ENCODE measurements at places on chromosomes 13 and 19.

- DNase-seq = no peak
These were observed 139.2 kb downstream of the RXFP2 start for GRCh38 chr13:31878495-31878894.

DNA sequence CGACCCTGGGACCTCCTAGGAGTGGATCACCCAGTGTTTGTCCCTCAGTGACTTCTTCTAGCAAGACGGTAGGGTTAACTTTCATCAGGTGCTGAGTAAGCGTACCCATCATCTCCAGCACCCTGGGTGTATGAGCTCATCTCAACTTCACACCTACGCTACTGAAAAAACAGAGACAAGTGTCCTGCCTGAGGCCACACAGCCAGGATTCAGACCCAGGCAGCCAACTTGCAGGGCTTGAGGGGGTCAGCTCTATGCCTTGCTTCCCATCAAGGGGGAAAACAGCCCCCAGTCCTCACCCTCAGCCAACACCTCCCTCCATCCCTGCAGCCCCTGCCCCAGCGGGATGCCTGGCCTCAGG lies 4.6 kb downstream of the TLE2 start:
- DNase-seq = no peak

DNA sequence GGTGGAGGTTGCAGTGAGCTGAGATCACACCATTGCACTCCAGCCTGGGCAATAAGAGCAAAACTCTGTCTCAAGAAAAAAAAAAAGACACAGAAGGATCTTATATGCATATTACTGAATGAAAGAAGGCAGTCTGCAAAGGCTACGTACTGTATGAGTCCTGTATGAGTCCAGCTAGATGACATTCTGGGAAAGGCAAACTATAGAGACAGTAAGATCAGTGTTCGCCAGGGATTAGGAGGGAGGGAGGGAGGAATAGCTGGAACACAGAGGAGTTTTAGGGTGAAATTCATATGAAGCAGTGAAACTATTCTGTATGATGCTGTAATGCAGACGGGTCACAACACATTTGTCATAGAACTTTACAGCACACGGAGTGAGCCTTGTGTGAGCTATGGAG lies 165.9 kb upstream of the RNF113B start:
- DNase-seq = no peak

- peak; percentile 50 for DNase-seq
These were observed 14.6 kb upstream of the C13orf42 start for GRCh38 chr13:51125495-51126226.

GRCh38 chr13:99199541-99200431 lies 868 bp upstream of the UBAC2 start:
- no peak for DNase-seq

GRCh38 chr19:52786078-52786463 lies 520 bp downstream of the ZNF600 start:
- DNase-seq = no peak
